ENCODE measurements at places on chromosomes 7 and 10.

DNA sequence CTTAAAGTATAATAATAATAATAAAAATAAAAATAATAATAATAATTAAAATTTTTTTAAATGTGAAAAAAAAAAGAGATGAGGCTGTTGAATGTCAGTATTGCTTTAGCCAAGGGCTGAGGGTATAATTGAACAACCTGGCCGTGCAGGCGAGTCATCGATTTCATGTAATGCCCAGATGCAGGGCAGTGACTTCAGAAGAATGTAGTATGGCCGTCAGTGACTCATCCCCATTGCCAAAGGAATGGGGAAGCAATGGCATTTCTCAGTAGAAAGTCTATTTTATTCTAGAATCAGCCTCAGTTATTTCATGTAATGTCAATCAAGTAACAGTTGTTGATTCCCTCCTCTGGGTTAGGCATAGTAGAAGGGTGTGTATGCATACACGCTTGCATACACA is 516.4 kb downstream of the GLRX3 start:
- no peak for DNase-seq

DNA sequence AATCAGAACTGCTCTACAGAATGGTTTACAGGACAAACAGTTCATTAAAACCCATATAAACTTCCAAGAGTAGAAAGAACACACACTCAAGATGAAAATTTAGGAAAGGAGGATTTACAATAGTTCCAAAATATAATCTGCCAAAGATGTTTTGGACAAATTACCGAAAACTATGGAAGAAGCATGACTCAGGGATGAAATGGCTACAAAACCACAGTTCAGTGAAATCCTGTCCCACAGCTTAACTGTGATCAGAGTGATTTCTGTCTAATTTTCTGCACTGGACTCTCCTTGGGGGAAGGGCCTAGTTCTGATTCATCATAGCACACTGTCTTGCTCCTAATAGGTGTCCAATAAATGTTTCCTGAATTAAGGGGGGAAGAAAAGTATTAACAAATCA is 82.2 kb downstream of the HIPK2 start:
- DNase-seq: no peak

- no peak for DNase-seq
Observed at GRCh38 chr10:110042891-110043290, 35.1 kb downstream of the ADD3 start.

DNA sequence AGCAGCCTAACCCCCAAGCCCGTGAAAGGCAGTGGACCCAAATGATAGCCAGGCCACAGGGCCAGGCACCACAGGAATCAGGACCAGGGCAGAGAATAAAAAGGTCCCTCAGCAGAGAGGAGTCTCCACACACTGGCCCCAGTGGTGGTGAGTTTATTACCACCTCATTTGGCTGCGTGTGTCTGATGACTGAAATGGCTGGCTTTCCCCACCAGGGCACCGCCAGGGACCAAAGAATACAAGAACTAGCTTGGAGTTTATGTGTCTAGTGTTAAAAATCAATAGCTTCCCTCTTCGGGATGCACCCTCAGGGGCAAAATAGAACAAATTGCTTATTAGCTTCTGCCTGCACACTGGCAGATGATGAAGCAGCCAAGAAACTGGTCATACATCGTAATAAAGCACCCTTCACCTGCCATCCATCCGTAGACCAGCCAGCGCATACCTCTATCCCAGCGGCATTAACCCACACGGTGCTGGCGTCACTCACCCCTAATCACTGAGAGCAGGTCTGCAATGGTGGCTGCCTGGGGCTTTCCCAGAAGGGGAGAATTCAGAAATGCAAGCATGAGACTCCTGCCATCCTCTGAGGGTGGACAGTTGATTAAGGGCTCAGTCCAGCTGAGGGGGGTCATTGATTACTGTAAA is 223.7 kb upstream of the ZMIZ1 start:
- no peak for DNase-seq

DNA sequence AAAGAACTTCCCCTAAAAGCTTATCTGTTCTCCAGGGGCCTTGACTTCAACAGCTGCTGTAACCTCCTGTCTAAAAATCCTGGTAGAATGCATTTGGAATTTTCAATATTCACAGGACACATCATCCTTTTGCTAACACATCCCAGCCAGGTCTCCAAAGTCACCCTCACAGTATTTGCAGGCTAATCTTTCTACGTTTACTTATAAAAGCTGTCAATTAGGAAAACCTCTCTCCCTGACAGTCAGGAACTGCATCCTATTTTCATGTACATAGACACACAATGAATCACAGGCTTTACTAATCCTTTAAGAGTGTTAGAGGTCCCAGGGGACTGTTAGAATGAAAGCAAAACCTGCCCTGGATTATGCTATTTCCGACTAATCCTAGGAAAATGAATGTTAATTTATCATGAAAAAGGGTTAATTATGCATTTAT is 102.2 kb downstream of the GFRA1 start:
- no peak for DNase-seq

DNA sequence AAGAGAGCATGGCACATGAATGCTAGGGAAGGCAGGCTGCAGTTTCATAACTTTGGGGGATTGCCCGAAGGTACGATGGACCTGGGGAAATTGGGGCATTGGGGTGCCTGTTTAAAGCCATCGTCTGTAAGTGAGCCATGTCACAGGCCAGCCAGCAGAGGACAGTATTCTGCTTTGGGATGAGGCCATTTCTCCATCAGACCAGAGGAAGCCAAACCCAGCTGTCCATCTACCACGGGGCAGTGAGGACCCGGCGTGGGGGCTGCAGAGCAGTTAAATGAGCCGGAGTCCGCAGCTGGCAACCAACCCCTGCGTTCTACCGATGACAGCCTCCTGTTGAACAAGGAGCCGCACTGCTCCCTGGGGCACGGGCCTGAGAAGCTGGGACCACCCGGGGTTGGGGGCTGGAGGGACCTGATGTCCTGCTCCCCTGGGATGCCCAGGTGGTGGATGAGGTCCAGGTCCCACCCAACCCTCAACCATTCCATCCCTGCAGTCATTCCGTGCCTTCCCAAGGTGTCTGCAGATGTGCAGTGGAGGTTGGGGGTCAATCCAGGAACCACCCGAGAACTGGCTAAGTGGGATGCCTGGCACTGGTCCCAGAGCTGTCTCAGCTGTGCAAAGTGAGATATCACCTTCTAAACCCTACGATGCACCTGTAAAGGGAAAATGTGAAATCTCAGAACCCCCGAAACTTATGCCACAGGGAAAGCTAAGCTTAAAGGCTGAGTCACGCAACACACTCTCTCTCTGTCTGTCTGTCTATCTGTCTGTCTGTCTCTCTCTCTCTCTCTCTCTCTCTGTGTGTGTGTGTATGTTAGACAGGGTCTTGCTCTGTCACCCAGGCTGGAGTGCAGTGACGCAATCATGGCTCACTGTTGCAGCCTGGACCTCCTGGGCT is 12.1 kb upstream of the RHBDD2 start:
- peak; percentile 78 for DNase-seq

- DNase-seq: no peak
Observed at GRCh38 chr10:77892021-77892739, 34.4 kb downstream of the DLG5 start.

GRCh38 chr7:79523436-79523835 is 70.0 kb upstream of the MAGI2 start:
- DNase-seq: no peak

DNA sequence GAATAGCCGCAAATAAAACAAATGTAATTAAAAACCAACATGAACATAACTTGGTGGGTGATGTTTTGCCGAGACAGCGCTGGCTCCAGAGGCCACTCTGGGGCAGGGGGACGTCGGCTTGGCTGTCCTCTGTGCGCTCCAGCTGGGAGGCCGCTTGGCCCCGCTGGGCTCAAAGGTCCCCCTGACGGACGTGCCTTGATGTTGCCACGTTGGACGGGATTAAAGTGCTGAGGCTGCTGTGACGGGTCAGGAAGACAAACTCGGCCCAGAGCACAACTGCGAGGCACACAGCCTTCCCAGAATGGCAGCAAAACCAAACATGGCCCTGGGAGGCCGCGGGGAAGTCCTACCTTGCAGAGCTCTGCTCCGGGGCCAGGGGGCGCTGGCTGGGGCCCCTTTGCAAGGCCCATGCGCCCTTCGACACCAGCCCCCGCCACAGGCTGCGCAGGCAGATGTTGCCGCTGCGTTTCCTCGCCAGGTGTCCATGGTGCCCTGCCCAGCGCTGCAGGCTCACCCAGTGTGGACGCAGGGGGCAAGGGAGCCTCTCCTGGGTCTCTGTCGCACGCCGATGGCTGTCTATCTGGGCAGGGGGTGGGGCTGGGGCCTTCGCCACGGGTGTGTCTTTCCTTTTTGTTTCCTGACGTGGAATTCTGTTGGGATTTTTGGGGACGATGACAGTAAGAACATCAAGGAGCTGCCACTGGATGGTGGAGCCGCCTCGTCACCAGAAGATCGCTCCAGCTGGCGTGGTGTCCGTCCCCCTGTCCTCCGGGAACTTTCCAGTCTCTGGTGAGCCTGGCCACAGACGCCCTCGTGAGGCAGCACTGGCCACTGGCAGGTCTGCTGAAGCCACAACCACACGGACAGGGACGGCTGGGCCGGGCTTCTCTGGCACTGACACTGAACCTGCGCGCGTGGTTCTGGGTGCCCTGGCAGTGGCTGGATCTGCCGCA is 99.6 kb upstream of the DIP2C start:
- peak; percentile 57 for DNase-seq

- DNase-seq: no peak
Observed at GRCh38 chr7:140404565-140405065, 757 bp downstream of the RAB19 start.

DNA sequence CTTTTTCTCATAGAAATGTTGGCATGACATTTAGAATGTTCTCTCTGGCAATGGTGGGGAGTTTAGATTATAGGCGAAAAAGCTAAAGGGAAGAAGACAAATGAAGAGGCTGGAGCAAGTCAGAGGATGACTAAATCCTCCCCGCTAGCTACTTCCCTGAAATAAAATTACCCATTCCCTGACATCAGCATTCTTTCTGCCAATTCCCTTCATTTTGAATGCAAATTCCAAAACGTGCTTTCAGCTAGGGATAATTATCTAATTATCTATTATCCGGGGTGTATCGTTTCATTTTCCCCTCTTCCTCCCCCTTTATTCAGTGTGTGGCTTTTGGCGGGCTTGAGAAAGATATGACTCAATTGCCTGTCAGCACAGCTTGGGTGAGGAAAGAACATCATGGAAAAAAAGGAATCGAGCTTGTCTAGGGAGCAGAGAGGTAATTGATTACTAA is 672.3 kb downstream of the TNS3 start:
- DNase-seq: no peak

GRCh38 chr10:34102237-34102673 is 712.8 kb downstream of the PARD3 start:
- DNase-seq: no peak

DNA sequence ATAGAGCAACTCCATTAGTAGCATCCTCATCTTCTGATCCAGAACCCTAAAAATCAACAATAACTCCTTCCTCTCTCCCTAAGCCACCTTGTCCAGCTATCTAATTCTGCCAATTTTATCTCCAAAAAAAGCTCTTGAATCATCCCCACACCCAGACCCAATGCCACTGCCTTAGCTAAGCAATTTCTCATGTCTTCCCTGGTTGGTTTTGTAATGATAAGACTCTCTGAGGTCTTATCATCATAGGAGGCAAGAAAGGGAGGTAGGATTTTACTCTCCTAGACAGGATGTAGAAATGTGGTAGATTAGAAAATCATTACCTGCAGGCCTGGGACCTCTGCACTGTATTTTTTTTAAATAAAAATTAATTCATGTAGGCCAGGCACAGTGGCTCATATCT is 283.5 kb upstream of the NEBL start:
- DNase-seq: no peak

GRCh38 chr10:45180507-45180906 is 134.9 kb downstream of the OR13A1 start:
- no peak for DNase-seq

- DNase-seq: no peak
Observed at GRCh38 chr10:29647478-29647877, 12.7 kb upstream of the SVIL start.
